ENCODE measurements at places on chromosomes 12 and 14.

DNA sequence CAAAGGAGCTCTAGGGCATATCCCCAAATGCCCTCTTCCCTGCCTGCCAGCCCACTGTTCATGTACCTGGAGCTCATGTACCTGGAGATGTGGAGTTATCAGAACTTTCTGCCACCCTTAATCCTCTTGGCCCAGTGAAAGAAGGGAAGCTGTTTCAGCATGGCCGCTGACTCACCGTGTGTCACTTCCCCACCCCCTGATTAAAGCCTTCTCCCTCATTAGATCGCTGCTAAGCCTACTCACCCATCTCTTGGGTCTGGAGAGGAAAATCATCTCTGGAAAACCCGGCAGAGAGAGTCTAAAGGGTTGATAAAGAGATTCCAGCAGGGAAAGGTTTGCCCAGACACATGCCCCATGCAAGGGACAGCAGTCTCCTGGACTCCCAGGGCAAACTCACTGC, 4.5 kb upstream of the LTBP2 start:
- DNase-seq, result no peak

DNA sequence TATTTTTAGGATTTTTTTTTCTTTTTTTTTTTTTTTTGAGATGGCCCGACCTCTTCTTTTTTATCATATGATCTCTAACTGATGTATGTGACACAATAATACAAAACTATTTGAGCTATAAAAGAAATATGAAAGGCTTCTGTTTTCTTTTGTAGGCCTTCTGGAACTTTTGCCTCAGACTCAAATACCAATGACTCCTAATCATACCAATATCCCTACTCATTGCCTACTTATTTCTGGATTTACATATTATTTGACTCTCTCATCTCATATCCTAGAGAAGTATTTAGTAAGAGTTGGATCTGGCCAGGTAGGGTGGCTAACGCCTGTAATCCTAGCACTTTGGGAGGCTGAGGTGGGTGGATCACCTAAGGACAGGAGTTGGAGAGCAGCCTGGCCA, 12.7 kb upstream of the WDR89 start:
- no peak for DNase-seq

DNA sequence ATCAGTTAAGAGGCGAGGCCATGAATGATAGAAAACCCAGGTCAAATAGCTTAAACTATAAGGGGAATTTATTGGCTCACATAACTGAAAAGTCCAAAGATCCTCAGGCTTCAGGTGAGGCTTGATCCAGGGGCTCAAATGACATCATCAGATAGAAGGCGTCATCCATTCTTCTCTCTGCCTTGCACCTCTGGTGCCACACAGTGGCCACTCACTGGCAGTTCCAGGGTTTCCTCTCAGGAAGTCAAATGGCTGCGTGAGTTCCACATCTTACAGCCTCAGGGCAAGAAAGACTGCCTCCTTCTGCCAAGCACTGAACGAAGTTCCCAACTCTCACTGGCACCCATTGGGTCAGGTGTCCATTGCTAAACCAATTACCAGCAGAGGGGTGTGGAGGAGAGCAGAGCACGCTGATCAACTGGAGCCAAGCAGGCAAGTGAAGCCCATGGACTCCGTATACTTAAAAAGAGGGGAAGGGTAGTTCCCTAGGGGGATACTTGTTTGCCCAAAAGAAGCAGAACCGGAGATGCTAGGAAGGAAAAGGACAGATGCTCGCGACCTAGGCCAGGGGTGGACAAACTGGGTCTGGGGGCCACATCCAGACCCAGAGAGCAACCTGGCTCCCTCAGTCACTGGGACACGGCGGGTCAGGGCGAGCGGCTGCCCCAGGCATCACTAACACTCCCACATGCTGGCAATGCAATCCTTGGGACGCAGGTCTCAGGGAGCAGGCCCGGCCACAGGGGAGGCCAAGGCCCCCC, 69.3 kb downstream of the SERPINA3 start:
- no peak for DNase-seq

- no peak for DNase-seq
Observed at GRCh38 chr14:102196039-102196901, 56.6 kb downstream of the WDR20 start.

DNA sequence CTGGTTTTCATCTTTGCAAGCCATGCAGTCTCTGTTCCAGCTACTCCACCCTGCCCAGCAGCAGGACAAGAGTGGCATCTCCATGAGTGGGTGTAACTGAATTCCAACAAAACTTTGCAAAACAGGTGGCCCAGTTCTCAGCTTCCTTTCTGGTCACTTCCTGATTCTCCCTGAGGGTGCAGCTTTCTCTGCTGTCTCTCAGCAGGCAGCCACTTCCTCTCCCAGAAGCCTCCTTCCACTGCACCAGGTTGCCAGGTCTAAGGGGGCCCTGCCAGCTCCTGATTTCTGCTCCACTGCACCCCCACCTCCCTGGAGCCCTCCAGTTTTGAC, 341.0 kb upstream of the FKBP4 start:
- no peak for DNase-seq

GRCh38 chr12:50984586-50985298, 32.4 kb downstream of the HIGD1C start:
- no peak for DNase-seq

DNA sequence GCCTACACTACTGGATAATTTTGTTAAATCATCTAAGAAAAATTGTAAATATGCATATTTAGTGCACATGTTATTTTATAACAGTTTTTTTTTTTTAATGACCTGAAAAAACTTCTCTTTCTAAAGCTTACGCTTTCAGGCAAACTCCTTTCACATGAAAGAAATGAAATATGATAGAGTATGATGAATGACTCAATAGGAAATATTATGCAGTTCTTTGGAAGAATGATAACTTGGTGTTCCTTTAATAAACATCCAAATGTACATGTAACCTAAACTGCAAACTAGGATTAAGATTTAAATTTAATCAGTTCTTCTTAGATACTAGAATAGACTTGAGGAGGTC, 136.6 kb downstream of the FGD4 start:
- no peak for DNase-seq

DNA sequence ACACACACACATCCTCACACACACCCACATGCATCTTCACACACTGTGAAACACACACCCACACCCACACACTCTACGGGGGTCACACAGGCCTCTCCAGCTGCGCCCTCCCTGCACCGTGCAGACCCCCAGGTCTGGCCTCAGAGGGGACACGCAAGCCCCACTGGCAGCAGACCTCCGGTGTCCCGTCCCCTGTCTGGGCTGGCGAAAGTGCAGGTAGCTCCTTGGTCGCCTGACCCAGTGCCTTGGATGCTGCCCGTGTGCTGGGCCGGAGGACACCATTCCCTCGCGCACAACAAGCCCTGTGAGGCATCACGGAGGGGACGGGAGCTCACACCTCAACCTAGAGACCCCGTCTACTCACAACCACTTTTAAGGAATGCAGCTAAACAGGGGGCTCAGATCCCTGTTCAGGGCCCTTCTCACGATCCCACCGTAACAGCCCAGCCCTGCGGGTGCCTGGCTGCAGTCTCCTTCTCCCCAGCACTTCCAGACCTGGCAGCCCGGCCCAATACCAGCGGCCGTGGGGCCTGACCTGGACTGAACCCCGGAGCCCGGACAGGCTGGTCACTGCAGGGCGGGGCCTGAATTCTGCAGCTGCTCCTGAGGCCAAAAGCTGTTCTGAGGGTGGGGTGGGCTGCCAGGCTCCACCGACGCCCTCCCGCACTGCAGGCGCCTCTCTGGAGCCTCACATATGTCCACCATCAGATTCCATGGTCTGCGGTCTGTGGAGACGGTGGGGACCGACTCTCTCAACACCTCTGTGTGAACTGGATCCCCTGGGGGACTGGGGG, 42.1 kb upstream of the FZD10 start:
- no peak for DNase-seq

GRCh38 chr14:86940106-86940505, 1052.9 kb downstream of the GALC start:
- DNase-seq, result no peak

GRCh38 chr12:99049774-99050173, 404.7 kb downstream of the APAF1 start:
- DNase-seq, result no peak

- DNase-seq, result no peak
Observed at GRCh38 chr12:54240971-54241588, 38.8 kb downstream of the CBX5 start.

DNA sequence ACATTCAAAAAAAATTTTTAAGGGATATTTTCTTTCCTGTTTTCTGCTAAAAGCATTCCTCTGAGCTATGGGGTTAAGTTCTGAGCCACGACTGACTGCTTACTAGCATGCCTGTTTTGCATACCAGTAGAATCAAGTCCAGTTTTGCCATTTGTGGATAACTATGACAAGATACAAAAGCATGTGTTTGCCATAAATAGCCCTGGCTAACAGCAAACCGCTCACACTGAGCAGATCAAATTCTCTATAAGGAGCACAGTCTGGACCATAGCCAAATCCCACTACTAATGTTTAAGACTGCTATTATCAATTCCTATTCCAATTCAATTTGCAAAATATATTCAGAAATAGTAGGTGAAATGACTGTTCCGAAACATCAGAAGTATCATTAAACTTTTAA, 3.2 kb downstream of the CFL2 start:
- no peak for DNase-seq

GRCh38 chr12:101927999-101928398, 50.6 kb downstream of the DRAM1 start:
- DNase-seq, result no peak

- no peak for DNase-seq
Observed at GRCh38 chr14:26163761-26164160, 434.1 kb downstream of the NOVA1 start.

DNA sequence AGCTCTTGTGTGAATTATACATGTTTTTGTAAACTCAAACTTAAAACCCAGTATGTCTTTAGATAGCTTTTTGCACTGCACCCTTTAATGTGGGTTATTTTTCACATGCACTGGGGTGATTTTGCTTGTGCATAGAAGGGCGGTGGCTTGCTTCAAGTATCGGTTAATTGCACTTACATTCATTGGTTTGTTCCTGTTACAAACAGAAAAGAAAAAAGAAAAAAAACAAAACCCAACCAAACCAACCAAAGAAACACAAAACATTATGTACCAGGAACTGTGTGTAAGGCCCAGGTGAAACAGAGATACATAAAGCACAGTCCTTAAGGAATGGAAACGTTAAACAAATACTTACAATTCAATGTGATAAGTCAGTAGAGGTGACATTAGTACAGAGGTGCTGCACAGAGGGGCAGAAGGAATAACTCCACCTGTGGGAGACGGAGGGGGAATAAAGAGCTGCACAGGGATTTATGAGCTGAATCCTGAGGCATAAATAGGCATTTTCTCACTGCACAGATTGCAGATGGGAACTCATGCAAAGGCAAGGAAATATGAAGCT, 151.4 kb downstream of the KTN1 start:
- DNase-seq, result no peak

DNA sequence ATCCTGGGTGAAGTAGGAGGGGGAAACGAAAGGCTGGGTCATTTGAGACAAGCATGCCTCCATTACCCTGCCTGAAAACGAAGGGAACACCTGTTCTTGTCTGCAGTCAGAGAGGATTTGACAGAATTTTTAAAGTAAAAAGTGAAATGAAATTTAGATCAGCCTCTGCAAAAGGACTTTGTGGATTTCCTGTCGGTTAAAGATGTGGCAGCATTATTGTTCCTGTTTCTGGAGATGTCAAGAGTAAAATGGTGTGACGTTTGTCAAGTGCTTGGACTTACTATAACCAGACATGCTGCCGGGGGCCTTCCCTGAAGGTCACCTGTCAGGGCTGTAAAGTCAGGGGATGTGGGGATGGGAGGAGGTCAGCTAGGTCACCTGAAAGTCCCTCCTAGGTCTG, 32.0 kb downstream of the NRXN3 start:
- DNase-seq, result no peak

DNA sequence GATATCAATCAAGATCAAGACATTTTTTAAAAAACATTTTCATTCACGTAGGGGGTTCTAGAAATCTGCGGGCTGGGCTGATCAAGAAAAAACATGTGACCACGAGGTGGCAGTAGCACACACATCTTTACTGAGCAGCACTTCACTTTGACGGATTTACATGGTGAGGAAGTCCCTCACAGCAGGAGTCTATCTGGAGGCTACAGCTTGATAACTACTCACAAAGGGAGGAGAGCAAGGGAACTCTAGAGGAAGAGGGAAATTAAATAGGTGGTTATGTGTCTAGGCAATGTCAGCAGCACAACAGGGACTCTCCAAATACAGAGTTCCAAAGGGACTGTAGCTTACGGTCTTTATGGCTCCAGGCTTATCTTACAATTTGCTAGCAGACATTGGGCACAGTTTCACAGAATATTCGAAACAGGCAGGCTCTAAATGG, 248.1 kb downstream of the DPY19L2 start:
- DNase-seq, result no peak

DNA sequence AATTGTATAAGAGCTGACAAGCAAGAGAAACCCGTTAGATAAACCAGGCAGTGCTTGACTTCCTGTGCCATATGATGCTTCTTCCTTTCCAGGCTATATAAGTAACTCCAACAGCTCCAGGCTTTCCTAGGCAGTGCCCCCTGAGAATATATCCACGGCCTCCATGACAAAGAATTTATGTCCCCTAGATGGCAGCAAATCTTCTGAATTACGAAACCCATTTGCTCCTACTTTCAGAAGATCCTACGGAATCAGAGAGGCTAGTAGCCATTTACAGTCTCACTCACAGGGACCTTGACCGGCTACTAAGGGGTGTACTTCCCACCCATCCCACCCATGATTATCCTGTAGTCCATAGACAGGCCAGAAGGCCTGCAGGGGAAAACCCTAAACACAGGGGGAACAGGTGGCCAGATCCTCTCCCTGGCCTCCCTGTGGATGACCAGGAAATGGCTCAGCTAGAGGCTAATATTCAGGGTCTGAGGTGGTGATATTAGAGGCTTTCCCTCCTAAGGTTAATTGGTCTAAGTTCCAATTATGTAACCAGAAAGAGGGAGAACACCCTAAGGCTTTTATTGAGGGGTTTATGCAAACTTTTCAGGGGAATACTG, 77.2 kb upstream of the DCD start:
- no peak for DNase-seq

GRCh38 chr12:66596199-66596598, 82.7 kb downstream of the GRIP1 start:
- DNase-seq, result no peak

DNA sequence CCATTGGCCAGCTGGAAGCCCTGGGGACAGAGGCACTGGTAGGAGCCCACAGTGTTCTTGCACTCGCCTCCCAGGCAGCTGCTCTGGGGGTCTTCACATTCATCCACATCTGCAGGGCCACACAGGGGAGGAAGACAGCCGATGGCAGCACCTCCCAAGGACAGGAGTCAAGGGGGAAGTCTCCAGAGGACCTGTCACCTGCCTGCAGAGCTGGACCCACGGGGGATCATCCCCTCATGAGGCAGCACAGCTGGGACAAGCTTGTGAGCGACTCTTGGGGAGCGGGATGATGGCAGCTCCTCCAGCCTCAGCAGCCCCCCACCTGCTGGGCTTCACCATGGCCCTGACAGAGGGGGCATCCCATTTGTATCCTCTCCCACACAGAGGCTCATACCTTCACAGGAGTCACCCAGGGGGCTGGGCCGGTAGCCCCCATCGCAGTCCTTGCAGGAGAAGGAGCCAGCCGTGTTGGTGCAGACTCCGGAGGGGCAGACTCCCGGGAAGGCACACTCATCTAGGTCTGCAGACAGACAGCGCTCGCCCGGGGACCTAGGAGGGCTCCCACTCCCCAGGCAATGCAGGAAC, 15.4 kb downstream of the ISCA2 start:
- DNase-seq, result no peak

Measured in stimulated activated CD4-positive, alpha-beta T cell treated with anti-CD3 and anti-CD28 coated beads, TNF-alpha, amount 100 ng/mL, for 1 hour (primary cell).